ENCODE measurements at places on chromosomes 11 and 22.

DNA sequence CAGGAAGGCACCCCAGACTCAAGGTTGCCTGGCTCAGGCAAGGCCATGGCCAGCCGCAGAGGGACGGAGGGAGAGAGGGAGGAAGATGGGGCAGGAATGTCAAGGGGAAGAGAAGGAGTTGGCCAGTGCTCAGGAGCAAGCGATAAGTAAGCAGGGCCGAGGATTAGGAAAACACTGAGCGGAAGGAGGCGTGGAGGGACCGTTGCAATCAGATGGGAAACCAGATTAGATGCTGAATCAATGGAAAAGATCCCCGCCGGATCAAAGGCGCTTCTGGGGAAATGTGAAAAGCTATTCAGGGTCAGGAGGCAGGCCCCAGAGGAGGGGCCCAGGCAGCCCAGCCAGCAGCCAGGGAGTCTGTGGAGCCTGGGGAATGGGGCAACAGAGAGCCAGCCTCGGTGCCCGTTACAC, 26.6 kb upstream of the MYEOV start:
- DNase-seq: no peak

GRCh38 chr11:23673366-23673765, 813.1 kb upstream of the CCDC179 start:
- no peak for DNase-seq

- no peak for DNase-seq
These were observed 58.9 kb downstream of the SHANK2 start for GRCh38 chr11:71193431-71193830.

GRCh38 chr11:74780248-74781005, 31.8 kb downstream of the RNF169 start:
- DNase-seq: no peak

GRCh38 chr11:1501421-1502167, 15.0 kb upstream of the MOB2 start:
- no peak for DNase-seq

- DNase-seq: no peak
These were observed 4.7 kb upstream of the JAM3 start for GRCh38 chr11:134063991-134064747.

DNA sequence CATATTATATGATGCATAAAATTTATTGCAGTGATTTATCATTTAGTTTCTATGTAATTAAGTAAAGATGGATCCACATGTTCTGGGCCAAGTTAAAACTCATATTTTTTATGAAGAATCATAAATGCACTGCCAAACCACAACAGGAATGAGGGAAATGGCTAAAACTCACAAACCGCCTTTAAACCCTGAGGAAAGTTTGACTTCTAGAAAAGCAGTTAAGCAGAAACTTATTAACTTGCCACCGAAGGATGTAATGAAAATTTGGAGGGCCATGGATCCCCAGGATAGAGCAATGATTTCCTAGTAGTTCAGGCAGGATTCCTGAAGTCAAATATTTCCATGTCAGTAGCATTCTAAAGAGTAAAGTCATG, 218.3 kb upstream of the CTSC start:
- no peak for DNase-seq

DNA sequence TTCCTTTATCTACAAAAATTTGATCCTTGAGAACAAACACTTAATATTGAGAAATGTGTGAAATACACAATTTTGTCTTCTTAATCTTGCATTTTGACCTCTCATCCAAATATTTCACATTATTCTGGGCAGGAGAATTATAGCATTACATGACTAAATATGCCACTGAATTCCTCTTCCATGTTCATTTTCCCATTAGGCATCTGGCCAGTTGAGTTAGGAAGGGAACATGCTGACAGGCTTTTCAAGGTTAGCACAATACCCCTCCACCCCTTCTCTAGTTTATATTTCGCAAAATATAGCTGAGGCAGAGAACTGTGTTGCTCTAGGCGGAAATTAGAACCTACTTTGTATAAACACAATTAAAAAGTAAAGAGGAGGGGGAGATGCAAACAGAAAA, 271.7 kb upstream of the ZC3H12C start:
- no peak for DNase-seq

- DNase-seq: peak; percentile 62
These were observed 123.3 kb upstream of the CRYBB3 start for GRCh38 chr22:25076336-25076735.

GRCh38 chr11:67674442-67674871, at the start of gene ALDH3B2:
Gene ALDH3B2, minus strand, starts transcription at chr11:67674623. Its CDS starts 7,688 bp downstream, at chr11:67666935.
- no peak for DNase-seq

DNA sequence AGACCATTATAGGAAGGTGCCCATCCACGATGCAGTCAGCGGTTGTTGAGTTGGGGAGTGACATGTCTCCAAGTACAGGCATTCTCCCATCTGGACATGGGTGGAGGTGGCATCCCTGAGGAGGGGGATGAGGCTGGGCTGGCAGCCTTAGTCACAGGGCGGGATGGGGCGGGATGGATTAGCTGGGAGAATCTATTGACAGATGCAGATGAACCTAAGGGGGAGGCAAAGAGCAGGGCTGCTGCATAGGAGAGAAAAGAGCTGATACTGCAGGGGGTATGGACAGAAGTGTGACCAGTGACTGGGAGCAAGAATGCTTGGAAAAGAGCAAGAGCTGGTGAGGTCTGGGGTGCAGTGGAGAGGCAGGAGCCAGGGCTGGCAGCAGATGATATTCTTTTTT, 42.7 kb downstream of the SCN3B start:
- DNase-seq: no peak

GRCh38 chr11:34836958-34837856, 79.0 kb downstream of the APIP start:
- DNase-seq: no peak

GRCh38 chr11:82720267-82721065, 13.2 kb downstream of the FAM181B start:
- no peak for DNase-seq

DNA sequence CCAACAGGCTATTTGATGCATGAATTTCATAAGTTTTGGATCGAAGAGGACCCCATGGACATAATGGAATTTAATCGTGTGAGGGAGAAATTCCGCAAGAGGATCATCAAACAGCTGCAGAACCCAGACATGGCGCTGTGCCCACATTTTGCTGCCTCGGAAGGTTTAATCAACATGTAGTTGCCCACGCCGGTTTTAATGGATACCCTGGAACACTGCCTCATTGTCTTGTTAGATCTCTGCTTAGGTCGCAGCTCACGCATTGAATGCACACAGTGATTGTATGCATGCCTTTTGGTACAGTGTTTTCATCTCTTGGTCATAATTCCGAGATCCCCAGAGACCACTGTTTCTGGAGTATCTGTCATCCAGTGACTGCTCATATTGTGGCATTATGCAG, 46.8 kb downstream of the SLN start:
- DNase-seq: no peak

DNA sequence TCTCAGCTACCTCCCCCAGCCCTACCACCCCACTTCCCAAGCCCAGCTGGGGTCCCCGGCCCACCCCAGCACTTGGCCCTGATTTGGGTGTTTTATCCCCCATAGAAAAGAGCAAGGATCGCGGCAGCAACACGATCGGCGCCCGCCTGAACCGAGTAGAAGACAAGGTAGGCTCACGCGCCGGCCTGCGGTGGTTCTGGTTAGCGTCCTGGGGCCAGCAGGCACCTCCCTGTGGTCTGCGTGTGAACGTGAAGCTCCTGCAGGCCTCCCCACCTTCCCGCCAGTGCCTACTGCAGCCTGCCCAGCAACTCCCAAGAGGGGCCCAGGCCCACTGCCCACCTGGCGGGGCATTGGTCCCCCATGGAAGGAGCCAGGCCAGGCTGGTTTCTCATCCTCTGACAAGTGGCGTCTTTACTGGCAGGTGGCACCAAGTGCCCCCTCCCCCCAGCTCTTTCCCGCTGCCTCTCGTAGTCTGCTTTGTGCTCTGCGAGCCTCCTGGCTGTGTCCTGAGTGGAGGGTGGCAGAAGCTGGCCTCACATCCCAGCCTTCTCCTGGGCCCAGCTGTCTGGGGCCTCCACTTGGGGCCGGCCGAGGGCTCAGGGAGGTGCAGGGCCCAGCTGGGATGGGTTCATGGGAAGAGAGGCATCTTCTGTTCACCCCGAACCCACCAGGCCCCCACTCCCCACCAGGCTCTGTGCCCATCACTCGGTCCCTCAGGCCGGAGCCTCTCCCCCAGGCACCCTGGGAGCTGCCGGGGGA, 78.3 kb upstream of the KCNQ1OT1 start:
- DNase-seq: no peak

- no peak for DNase-seq
These were observed 197.9 kb downstream of the NXPE2 start for GRCh38 chr11:114876234-114876633.

DNA sequence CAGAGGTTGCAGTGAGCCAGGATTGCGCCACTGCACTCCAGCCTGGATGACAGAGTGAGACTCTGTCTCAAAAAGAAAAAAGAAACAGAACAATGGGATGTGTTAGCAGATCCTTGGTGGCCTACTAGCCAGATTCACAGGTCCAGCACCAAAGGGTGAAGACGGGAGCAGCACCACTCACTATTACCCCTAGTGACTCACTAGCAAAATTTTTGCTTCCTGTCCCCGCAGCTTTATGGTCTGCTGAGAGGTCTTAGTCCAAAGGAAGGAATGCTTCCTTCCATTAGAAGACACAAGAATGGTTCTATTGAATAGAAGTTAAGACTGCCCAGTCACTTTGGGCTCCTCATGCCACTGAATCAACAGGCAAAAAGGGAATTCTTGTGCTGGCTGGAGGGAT, 35.9 kb upstream of the NUP50 start:
- DNase-seq: no peak

GRCh38 chr11:66818231-66818955, 24.8 kb upstream of the RCE1 start:
- DNase-seq: no peak

DNA sequence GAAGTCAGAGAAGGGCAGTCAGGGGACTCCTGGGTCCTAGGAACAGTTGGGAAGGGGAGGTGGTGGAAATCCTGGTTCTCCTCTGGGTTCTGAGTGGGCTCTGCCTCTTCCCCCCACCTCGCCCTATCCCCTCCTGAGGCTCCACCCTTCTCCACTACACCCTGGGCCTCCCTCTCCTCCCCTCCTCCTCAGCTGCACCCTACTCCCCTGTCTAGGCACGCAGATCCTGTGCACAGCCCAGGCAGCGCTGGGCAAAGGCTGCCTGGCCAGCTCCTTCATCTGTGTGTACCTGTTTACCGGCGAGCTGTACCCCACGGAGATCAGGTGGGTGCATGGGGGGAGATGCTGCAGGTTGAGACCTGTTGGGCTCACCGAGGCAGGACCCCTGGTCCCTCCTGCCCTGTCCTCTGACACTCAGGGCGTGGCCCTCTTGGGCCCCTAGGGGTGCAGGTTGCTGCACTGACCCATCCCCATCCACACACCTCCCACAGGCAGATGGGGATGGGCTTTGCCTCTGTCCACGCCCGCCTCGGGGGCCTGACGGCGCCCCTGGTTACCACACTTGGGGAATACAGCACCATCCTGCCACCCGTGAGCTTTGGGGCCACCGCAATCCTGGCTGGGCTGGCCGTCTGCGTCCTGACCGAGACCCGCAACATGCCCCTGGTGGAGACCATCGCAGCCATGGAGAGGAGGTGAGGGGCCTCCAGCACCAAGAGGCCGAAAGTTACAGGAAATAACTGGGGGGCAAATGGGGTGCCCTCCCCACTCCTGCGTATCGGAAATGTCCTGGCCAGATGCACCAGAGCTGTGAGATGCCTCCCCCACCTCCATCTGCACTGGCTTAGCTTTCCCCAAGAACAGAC, 25.3 kb upstream of the POLA2 start:
- no peak for DNase-seq

DNA sequence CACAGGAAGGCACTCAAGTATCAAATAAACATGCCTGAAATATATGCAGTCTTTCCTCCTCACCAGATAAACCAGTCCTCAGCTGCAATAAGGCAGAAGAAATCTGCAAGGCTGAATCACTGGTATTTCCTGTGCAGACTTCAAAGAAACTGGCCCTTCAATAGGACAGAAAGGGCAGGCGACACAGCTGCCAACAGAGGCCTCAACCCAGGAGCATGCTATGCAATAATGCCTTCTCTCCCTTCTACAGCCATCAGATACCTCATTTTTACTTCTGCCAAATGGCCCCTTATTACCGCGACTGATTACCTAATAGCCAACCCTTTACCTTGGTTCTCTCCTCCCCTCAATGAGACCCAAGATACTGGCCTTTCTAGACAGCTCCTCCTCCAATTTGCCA, 8.0 kb downstream of the NUMA1 start:
- DNase-seq: no peak

DNA sequence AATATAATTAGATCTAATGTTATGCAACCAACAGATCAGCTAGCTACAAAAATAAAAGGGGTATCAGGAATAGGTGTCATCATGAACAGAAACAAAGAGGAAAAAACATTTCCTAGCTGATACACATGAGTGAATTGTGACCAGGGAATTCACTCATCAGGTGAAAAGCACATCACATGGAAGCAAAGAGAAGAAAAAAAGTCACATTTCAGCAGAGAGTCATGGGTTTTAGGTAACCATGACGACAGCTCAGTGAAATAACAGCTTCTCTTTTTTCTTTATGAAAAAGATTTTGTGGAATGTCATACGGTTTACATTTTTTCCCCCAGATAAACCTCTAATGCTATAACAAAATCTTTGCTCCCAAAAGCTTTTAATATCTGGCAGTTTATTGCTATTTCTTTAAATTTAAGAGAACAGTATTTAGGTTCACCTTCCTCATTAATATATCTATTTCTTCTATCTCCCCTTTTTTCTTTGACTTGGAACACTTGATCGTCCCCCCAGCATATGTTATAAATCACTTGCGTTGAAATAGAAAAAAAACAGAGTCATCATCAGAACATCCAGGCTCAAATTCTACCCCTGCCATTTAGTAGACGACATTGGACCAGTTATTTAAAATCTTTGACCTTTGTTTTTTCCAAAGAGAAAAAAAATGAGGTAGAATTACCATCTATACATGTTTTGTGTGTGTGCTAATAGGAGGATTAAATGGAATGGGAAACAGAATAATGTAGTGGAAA, 5.3 kb downstream of the TYR start:
- DNase-seq: no peak

DNA sequence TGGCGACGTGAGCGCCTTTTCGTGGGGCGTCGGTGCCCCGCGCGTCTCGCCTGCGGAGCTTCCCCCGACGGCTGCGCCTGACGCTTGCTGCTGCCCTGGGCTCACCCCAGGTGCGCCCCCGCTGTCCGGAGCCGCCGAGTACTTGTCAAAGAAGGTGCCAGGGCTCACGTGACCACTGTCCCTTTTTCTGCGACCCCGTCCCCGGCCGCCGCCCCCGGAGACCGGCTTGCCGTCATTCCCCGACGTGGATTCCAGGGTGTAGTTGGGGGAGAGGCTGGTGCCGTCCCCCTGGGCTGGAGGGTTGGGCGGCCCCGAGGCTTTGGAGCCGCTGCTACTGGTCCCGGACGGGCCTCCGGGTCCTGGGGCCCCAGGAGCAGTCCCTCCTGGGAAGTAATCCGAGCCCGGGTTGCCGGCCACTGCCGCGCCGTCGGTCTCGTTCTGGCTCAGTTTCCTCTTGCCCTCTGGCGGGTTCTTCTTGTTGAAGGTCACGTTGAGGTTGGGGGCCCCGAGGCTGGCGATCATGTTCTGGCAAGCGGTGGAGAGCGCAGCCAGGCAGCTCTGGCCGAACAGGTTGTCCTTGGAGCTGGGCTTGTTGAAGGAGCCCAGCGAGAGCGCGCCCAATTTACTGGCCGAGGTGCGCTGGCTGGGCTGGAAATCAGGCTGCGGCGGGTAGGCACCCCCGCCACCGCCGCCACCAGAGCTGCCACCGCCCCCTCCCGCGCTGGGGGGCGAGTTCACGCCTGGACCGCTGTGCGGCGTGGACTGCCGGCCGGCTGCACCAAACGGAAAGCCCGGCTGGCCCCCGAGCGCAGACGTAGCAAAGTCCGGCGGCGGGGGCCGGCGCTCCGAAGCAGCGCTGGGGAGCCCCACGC, 3.8 kb downstream of the MN1 start:
- no peak for DNase-seq

- DNase-seq: no peak
These were observed 124.9 kb downstream of the GALNT18 start for GRCh38 chr11:11496879-11497278.

Measured in CD4-positive, alpha-beta T cell treated with Interleukin-2 at 100 ng/mL for 4 hours (primary cell).